ENCODE measurements at places on chromosomes 7 and 10.

GRCh38 chr7:111869280-111869679, 307.0 kb upstream of the IMMP2L start:
- DNase-seq = no peak

DNA sequence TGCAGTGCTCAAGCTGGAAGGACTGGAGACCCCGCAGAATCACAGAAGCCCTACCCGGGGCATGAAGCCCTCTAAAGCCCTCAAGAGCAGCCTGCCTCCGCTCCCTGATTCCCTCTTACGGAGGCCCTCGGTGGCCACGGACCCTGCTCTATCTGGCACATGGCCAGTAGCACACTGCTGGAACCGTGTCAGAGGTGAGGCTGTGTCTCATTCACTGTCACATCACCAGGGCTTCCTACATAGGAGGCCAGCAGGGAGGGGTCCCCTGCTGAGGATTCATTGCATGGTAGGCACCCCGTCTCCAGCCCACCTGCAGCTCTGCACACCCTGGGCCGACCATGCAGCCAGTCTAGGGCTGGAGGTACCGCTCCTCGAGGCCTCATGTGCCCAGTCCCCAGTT, 259.2 kb downstream of the TNS3 start:
- no peak for DNase-seq

- no peak for DNase-seq
Observed at GRCh38 chr7:30853576-30853975, 58.1 kb upstream of the AQP1 start.

GRCh38 chr10:103350517-103351260, at the start of gene PCGF6:
Gene PCGF6, minus strand, starts transcription at chr10:103351140. Its CDS starts 74 bp downstream, at chr10:103351066.
- peak; percentile 58 for DNase-seq

- DNase-seq = no peak
Observed at GRCh38 chr7:52360541-52360940, 674.9 kb upstream of the POM121L12 start.

DNA sequence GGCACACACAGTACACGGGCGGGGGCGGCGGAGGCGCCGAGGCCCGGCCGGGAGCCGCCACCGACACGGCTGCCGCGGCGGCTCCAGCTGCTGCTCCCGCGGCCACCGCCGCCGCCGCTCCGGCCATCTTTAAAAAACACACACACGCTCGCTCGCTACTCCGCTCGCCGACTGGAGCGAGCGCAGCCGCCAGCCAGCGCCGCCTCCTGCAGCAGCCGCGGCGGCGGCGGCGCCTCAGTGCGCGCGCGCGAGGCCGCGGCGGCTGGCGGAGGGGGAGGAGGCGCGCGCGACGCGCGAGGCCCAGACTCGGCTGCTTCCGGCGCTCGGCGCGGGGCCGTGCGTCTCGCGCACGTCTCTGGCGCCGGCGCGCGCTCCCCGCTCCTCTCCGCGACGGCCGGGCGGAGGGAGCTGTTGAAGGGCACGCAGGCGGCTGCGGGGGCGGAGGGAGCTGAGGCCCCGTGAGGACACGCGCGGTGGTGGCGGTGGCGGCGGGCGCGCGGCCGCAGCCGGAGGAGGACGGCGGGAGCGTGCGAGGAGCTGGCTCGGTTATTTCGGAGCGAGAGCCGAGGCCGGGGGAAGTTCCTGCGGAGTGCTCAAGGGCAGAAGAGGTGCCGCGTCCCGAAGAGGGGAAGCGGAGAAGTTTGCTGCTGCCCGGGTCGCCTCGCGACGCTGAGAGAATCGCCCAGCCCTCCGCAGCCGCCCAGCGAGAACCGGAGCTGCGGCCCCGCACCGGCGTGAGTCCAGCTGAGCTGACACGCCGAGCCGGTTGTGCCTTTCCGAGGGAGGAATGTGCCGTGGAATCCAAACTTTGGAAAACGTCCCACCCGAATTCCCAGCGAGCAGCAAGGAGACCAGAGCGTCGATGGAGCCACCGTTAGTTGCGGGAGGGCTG, at the start of gene KDM7A:
Gene KDM7A (minus strand): TSS at position 173 of the 892 bp plus-strand sequence. CDS start 46 bp downstream, at position 127.
- DNase-seq = peak; percentile 69

GRCh38 chr10:38038107-38038931, 27.8 kb downstream of the ZNF33A start:
- no peak for DNase-seq

DNA sequence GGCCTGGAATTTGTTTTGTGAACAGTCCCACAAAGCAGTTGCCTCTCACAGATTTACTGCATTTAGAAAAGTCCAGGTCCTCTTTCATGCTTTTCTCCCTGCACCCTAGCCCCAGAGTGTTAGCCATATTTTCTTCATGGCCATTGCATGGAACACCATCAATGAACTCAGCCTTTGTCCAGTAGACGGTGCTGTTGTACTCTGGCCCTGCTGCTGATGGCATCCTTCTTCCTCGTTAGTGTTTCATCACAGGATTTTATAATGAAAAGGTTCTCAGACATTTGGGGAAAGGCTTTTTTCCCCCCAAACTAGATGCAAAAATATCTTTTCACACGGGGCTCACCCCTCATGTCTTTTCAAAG, 93.0 kb upstream of the SLC25A13 start:
- DNase-seq = peak; percentile 13

- DNase-seq = no peak
Observed at GRCh38 chr7:23469961-23470250, 385 bp downstream of the IGF2BP3 start.

- no peak for DNase-seq
Observed at GRCh38 chr10:119517235-119518141, 25.0 kb downstream of the RGS10 start.

GRCh38 chr10:61944410-61945147, 43.1 kb downstream of the ARID5B start:
- no peak for DNase-seq

GRCh38 chr10:88111294-88111693, 247.9 kb downstream of the PTEN start:
- DNase-seq = no peak

GRCh38 chr7:71637578-71637977, 505.6 kb downstream of the GALNT17 start:
- DNase-seq = no peak

DNA sequence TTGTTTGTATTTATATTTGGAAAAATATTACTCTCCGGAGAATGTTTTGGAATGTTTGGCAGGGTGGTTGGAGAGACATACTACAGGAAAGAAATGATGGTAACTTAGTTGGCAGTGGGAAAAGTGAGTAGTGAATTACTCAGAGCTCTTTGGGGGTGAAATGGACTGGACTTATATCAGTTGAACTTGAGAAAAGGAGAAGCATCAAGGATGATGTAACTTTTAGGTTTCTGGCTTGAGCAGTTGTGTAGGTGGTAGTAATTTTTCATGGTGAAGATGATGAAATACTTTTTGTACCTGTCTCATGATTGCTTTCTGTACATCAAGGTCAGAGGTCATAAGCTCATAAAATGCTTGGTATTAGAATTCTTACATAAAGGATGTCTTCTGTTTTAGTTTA, 617.2 kb downstream of the AUTS2 start:
- DNase-seq = no peak

GRCh38 chr10:115171392-115171960, 78.3 kb downstream of the ATRNL1 start:
- peak; percentile 7 for DNase-seq

GRCh38 chr10:114442091-114442630, 37.9 kb upstream of the AFAP1L2 start:
- no peak for DNase-seq

DNA sequence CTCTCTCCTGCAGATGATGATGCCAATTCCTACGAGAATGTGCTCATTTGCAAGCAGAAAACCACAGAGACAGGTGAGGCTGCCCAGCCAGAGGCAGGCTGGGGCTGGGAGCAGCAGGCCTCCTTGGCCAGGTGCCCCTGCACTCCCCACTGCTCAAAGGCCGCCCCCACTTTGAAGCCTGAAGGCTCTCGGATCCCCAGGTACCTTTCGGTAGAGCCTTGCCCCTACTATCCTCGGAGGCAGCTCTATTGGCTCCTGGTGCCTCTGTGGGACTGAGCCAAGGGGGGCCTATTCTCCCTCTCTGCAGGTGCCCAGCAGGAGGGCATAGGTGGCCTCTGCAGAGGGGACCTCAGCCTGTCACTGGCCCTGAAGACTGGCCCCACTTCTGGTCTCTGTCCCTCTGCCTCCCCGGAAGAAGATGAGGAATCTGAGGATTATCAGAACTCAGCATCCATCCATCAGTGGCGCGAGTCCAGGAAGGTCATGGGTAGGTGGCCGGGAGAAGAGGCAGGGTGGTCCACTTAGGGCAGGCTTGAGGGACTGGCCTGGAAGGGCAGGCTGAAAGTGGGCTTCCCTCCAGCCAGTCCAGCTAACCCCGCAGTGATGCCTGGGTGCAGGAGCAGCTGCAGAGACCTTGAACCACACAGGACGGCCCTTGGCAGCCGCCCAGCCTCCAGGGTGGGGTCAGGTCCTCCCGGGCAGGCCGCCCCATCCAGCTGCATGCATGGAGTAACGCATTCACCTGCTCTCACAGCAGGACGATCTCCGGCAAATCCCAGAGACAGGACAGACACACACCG, 14.1 kb downstream of the LAT2 start:
- DNase-seq = no peak

DNA sequence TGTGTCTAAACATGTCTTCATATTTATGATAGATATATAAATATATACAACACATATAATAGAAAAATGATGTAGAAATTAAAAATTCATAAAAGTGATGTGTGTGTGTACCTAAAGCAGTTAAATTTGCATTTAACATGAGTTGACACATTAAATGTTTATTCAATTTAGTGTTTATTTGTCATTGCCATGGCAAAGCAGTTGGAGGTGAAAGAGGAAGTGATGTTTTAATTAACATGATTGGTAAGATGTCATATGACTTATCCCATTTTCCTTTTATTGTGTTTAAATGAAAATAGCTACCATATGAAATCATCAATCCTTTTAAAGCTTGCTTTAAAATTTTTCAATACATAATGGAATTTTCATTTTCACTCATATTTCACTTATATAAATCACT, 452.6 kb downstream of the SUGCT start:
- DNase-seq = no peak

DNA sequence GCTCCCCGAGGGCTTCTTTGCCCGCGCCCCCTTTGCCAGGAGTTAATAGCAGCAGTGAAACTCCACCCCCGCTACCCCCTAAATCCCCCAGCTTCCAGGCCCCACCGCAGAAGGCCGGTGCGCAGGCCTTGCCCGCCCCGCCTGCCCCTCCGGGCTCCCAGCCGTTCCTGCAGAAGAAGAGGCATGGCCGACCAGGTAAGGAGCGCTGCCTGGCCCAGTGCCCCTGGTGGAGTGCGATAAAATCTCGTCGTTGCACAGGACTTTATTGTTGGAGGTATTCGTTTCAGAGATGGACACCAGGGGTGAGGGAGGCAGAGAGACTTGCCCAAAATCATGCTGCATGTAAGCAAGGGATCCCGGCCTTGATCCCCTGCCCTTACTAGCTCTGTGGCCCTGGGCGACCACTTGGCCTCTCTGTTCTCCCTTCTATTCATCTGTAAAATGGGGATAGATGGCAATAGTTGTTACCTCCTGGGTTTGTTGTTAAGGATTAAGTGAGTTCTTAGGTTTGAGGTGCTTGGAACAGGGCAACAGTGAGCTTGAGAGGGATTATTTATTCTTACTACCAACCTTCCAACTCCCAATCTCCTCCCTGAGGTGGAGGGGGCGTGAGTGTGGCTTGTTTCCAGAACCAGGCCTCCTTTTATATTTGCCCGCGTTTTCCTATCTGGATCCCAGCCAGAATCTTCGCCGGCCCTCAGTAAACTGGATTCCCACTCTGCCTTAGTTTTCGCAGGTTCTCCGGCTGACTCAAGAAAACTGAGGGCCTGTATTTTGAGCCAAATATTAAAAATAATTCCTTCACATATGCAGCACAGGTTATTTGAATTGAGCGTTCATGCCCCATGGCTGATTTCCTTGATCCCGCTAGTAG, 78.3 kb downstream of the WIPF3 start:
- no peak for DNase-seq

DNA sequence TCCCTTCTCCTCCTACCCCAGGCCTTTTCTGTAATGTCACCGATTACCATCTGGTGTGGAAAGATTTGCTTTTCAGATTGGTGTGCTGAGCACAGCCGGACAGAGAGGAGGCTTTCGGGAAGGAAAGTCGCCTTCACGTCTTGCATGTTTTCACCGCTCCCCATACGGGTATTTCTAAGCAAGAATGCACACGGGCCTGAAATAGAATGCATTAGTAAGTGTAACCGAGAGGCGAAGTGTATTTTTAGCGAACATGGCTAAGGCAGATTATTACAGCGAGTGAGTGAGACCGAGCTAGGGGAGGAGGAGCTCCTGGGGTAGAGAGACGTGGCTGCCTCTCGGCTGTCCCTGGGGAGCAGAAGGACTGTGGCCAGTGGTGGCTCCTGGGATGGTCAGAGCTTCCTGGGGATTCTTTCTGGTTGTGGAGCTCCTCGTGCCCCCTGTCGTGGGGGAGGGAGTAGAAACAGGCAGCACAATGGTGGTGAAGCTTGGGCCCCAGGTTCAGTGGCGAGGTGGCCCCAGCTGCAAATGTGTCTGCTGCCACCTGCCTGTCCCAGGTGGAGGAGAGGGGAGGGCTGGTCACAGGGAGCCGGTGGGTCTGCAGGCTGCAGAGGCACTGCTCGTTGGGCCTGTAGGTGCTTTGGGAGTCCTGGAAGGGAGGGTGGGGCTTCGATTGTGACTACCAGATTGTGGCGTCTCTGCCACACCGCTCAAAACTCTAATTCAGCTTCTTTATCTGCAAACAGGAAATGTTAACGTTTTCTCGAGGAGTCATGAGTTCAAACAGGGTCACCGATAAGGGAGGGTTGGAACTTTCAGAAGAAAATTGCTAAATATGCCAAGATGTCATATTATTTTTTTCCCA, 135.8 kb downstream of the CAMK1D start:
- no peak for DNase-seq

- no peak for DNase-seq
Observed at GRCh38 chr10:24417053-24417452, 208.1 kb downstream of the KIAA1217 start.

GRCh38 chr7:107810626-107811025, 7.6 kb upstream of the SLC26A3 start:
- DNase-seq = no peak

GRCh38 chr10:79142064-79142491, 73.3 kb downstream of the ZMIZ1 start:
- DNase-seq = no peak

- no peak for DNase-seq
Observed at GRCh38 chr7:32273297-32273696, 203.1 kb upstream of the PDE1C start.

DNA sequence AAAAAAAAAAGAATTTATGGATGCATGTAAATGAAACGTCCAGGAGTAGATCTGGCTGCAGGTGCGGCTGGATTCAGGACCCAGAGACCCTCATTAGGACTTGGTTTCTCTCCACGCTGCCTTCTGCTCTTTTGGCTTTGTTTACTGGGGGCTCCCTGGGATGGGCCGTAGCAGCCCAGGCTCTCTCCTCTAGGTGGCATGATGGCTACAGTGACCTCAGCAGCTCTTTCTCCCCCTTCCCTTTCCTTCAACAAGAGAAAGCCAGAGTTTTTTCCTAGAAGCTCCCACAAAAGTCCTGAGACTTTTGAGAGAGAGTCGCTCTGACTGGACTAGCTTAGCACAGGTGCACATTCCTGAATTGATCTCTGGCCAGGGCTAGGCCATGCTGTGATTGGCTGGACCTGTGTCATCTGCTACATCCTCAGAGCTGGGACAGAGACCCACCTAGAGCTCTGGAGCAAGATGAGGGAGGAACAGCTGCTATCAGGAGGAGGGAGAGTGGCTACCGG, 67.8 kb upstream of the PDCD4 start:
- DNase-seq = no peak
